ENCODE measurements at places on chromosomes 13 and 19.
A peak's percentile ranks its signal among the peaks of the same experiment; 100 is the strongest.

DNA sequence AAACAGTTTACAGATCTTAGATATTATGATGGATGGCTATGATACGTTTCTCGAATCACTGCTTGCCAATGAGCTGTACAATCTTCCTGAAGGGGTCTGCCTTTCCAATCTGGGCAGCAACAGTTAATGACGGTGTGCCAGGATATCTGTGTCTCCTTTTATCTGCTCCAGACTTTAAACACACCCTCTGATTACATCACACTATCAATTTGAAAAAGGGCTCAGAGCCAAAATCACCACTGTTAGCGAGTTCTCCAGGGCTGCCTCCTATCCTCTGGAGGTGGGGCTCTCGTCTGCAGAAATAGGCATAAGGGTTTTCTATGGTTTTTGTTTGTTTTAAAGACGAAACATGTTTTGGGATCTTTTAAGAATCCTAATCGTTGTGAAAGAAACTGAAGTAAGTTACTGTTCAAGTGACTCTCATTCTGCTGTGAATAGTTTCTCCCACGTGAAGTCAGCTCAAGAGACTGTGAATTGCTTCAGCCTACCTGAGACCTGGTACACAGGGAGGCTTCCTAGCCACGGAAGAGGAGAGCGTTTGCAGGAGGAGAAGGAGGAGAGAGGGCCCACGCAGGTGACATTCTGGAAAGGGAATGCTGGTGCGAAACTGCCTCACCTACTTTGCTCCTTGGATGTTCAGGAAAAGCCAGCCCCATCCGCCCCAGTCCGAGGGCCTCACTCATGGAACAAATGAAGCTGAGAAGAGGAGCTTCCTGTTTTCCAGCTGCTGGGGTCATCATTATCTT, 15.2 kb upstream of the GJA3 start:
- no peak for DNase-seq

DNA sequence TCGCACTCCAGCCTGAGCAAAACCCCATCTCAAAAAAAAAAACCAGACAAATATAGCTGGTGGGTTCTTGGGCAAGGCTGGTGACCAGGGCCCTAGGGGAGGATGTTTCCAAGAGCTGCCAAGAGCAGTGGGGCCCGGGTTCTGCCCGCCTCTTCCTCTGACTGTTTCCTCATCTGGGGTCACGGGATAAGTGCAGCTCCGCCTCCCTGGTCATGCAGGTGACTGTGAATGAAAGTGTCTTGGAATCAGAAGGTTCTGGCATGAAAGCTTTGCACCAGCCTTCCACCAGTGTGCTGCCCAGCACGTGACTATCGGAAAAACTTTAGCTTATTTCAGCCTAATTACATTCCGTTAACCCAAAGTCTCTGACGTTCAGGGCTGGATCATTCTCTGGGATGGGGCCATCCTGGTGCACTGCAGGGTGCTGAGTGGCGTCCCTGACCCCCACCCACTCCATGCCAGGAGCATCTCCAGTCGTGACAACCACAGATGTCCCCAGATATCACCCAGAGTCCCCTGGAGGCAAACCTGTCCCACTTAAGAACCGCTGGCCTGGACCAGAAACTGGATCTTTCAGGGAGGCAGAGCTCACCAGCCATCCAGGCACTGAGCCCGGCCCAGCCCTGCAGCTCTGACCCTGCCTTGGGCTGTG, 85.6 kb downstream of the GNG7 start:
- DNase-seq: no peak

DNA sequence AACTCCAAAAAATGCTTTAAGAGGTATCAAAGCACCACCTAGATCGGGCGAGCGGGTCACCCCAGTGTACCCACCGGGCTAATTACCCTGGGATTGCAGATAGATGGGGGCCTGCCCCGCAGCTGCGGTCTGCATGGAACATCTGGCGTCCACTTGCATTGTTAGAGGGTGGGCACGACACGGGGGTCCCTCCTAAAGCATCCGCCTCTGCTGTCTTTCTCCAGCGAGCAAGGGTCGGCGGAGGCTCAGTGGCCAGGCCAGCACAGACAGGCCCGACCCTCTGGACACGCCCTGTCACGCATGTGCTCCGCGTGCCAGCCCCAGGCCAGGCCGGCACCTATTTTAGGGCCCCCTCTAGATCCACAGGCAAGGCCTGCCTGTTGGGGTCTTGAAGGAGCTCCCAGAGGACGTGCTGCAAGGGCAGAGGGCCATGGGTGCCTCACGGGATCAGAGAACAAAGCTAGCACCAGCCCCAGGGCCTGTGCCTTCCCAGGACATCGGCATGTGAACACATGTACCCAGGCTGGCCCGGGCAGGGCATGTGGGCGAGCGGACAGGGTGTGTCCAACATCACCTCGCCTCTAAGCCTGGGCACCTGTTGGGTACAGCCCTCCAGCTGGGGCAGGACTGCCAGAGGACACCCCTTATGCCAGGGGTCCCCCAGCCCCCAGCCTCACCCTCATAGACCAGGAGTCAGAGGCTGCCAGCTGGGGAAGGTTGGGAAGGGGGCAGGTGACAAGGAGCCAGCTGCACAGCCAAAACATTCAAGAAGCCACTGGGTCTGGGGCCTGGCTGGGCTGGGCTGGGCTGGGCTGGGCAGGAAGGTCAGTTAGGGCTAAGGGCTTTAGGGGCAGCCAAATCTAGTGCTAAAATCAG, 35.6 kb upstream of the NANOS3 start:
- no peak for DNase-seq

DNA sequence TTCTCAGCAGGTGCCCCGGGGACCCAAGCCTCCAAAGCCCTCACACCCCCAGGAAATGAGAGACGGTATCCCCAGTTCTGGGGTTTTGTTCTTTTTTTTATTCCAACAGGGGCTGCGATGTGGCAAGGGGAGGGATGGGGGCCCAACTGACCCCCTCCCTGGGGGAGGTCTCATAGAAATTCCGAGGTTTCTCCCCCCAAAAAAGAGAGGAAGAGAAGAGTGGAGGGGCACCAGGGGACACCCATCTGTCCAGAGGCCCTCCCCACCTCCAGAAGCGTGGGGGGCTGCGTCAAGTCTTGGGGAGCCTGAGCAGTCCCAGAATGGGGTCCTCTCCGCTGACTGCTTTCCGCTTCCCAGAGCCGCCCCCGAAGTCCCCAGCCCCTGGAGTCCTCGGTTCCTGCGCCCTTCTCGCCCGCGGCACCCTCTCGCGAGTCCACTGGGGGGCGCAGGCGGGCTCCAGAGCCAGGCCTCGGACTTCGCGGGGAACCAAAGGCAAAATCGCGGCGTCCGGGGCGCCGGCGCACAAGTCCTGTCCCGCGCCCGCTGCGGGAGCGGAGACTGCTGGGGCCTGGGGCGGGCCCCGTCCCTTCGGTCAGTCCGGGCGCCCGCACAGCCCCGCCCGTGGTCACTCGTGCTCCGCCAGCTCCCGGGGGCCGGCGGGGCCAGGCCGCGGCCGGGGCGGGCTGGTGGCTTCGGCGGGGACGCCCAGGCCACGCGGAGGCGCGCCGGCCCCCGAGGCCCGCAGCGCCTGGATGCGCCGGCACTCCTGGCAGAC, 4.4 kb upstream of the ATP1A3 start:
- DNase-seq: peak; percentile 41

DNA sequence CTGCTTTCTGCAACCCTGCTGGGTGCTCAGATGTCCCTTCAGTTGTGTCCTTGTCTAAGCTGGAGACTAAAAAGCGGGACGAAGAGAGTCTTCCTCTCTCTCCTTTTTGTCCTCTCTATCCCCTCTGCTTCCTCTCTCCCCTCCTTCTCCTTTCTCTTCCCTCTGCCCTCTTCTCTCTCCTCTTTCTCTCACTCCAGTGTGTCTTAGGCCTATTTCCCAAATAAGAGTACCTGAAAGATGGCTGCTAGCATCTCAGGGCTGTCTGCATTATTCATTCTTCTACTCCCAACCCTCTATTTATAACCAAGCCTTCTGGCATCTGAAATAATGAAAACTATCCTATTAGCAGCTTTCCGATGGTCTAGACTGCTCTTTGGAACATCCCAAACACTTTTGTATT, 729.8 kb downstream of the UQCRFS1 start:
- DNase-seq: no peak

- no peak for DNase-seq
Measured at GRCh38 chr19:58037927-58038687, 4.3 kb downstream of the ZSCAN1 start.

DNA sequence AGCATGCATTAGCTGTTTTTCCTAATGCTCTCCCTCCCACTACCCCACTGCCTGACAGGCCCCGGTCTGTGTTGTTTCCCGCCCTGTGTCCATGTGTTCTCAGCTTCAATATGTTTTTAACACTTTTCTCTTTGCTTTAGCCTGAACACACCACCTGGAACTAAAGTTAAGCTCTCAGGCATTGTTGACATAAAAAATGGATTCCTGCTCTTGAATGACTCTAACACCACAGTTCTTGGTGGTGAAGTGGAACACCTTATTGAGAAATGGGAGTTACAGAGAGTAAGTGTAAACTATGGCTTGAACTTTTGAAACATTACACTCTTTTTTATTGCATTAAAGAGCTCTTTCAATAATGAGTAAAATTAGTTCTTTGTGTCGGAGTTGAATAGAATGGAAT, 70.1 kb downstream of the TDRD3 start:
- no peak for DNase-seq

GRCh38 chr19:51020988-51021651, 1.6 kb upstream of the KLK10 start:
- DNase-seq: no peak

GRCh38 chr13:41434831-41435520, 22.4 kb upstream of the RGCC start:
- no peak for DNase-seq

GRCh38 chr19:1857648-1858326, 5.6 kb downstream of the KLF16 start:
- no peak for DNase-seq

GRCh38 chr13:40622246-40622645, 44.2 kb downstream of the FOXO1 start:
- DNase-seq: no peak

GRCh38 chr13:29908416-29909080, 58.1 kb upstream of the UBL3 start:
- no peak for DNase-seq

DNA sequence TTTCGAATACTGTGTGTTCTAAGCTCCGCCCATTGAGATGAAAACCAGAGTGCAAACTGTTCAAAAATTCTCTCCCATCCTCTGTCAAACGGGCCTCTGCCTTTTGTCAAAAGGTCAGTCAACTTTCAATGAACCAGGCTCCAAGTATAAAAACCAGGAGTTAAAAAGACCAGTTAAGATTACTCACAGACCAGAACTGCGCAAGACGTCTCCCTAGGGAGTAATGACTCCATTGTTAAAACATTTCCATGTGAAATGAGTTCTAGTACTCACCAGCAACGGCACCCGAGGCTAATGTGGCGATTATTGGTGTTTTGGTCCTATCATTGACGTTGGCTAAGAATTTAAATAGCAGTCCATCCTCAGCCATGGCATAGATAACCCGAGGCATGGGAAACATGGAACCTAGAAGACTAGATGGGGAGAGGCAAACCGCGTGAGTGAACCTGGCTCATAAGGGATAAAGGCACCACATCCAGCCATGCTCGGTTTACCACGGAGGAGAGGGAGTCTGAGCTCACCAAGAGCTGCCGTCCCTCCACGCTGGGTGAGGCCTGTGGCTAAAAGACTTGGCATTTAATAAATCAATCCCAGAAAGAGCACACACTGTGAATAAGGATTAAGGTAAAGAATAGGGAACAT, 73.3 kb downstream of the SLC7A1 start:
- no peak for DNase-seq

GRCh38 chr13:32824675-32825074, 191.5 kb upstream of the KL start:
- DNase-seq: no peak

GRCh38 chr19:3053780-3054179, 8.5 kb downstream of the TLE5 start:
- DNase-seq: no peak

DNA sequence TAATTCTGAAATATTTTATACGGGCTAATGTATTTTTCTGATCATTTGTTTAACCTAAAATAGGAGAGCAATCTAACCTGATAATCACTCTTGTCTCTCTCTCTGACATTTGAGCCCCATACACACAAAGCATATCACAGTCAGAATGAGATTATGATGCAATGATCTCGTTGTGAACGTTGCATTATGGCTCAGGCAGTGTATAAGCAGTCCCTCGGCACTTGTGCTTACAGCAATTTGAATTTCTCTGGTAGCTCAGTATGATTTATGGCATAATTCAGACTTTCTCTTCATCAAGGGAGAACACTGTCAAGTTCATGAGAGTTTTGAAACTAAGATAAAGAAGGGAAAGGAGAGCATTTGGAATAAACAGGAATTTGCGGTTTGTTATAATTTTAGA, 256.1 kb downstream of the DACH1 start:
- DNase-seq: no peak

DNA sequence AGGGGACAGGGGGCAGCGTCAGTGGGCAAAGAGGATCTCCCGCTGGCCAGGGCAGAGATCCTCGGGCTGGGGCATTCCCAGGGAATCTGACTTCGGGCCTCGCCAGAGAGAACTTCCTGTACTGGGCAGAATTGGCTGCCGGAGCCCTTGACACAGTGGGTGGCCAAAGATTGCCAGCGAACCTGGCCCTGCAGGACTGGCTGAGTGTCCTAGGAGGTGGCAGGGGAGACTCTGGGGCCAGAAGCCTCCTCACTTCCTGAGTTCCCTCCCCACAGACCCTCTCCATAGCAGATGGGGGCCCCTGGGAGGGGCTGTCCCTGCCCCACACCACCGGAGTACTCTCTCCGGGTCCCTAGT, 19.3 kb downstream of the DPP9 start:
- DNase-seq: no peak

DNA sequence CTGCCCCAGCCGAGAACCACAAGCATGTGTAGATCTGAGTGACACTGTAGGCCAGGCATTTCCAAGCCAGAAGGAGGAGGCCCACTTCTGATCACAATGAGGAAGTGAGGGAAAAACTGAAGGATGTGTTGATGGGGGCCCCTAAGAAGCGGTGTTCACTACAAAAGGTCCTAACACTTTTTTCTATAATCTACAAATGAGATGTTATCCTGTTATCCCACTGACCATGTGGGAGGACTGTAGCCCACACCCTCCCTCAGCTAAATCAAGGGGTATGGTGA, 99.0 kb upstream of the MCF2L start:
- no peak for DNase-seq

- no peak for DNase-seq
Measured at GRCh38 chr19:11860721-11861120, 12.2 kb downstream of the ZNF439 start.

DNA sequence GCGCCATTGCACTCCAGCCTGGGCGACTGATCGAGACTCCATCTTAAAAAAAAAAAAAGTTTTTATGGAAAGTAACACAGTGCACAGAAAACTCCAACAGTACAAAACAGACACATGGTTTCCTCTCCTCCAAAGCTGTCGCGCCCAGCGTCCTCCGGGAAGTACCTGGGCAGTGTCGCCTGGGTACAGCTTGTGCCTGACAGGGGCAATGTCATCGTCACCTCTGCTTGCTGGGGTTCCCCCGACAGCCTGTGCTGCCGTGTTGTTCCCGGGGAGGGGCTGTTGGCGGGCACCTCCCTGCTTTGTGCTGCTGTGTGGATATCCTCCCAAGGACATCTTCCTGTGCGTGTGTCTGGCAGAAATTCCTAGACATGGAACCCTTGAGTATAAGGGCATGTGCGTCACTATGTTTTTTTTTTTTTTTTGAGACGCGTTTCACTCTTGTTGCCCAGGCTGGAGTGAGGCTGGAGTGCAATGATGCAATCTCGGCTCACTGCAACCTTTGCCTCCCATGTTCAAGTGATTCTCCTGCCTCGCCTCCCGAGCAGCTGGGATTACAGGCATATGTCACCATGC, 2.4 kb upstream of the F2RL3 start:
- DNase-seq: no peak

Data from stimulated activated CD4-positive, alpha-beta T cell treated with anti-CD3 and anti-CD28 coated beads, Interleukin-12 subunit alpha, Interleukin-12 subunit beta, amount 100 ng/mL, for 4 hours (primary cell).